ENCODE measurements at places on chromosomes 13 and 19.

GRCh38 chr19:33721735-33722297 lies 74.9 kb upstream of the KCTD15 start:
- no peak for DNase-seq

GRCh38 chr19:34692549-34692948 lies 15.1 kb downstream of the ZNF302 start:
- no peak for DNase-seq

DNA sequence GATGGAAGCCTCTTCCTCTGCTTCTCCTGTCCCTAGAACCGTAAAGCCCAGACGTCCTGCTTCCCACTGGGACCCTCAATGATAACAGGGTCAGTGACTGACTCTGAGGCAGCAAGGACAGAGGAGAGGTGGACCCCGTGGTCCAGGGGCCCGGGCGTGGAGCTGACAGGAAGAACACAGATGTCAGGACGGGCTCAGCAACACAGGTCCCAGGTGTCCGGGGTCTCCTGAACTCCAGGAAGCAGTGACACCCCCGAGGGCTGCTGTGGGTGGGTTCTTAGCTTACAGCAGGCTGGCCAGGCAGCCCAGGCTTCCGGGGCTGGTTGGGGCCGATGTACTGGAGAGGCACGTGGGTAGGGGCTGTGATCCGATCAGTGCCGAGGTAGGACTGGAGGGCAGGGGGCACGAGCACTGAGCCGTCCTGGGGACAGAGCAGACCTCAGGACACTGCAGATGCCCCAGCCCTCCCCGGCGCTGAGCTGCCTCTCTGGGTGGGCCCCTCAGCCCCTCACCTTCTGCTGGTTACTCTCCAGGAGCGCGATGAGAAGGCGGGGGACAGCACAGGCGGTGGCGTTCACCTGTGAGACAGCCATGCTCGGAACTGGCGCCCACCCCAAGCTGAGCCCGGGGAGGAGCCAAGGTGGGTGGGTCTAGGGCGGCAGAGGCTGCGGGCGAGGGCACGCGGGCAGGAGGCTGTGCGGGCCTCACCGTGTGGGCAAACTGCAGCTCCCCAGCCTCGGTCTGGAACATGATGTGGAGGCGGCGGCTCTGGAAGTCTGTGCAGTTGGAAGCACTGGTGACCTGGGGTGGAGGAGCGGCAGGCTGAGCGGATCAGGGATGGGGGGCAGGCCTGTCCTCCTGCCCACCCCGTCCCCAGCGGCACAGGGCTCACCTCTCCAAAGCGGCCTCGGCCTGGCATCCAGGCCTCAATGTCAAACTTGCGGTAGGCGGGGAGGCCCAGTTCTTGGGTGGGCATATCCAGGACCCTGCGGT lies 3.6 kb upstream of the CCER2 start:
- no peak for DNase-seq

DNA sequence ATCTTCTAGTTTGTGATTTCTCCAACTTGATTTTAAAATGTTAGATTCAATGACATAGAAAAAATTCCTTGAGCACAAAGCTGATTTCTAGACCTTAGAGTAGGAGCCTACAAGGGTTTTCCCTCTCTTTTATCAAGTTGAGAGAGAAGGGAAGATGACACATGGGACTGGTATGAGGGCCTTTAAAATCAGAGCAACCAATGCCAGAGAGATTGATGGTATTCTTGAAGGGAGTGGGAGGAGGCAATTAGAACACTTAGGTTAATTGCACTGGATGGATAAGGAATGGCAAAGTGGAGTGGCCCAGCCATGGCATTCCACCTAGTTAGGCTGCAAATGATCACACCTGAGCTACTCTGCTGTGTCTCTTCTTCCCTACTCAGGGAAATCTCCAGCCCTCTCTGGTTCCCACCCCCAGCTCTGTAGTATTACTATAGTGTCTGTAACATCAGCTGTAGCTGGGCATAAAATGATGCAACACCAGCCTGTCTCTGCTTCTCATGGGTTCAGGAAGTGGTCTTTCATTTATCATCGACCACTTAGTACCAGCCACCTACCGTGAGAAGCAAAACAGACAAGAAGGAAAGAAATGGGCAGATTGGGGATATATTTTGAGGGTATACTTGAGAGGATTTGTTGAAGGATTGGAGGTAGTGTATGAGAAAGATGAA lies 333.6 kb downstream of the DLEU7 start:
- no peak for DNase-seq

Data from hepatocyte (in vitro differentiated cells).